ENCODE measurements at places on chromosomes 1 and 21. TPM values are rescaled to one million over a fixed set of nuclear protein-coding genes. Genes with fewer than 3 reads are reported as not detected.

CD1C gene
- total RNA-seq, result not detected

PAFAH2 gene
- 8.4 TPM for total RNA-seq

- DNase-seq, result no peak
These were observed 78.2 kb upstream of the F3 start for GRCh38 chr1:94619731-94620130.

DNA sequence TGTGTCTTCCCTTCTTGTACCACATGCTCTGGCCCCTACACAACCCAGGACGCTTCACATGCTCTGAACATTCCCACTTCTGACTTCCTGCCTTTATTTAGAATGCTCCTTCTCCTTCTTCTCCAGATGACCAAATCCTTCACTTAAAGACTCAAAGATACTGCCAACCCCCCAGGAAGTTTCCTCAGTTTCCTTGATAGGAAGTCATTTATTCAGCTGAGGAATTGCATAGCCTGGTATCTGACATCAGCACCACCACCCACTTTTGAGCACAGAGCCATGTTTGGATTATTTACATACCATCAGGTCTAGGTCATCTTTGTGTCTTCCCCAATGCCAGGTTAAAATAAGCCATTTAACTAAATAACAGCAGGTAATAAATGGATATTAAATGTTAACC is 42.4 kb downstream of the GFI1 start:
- DNase-seq, result no peak

DNA sequence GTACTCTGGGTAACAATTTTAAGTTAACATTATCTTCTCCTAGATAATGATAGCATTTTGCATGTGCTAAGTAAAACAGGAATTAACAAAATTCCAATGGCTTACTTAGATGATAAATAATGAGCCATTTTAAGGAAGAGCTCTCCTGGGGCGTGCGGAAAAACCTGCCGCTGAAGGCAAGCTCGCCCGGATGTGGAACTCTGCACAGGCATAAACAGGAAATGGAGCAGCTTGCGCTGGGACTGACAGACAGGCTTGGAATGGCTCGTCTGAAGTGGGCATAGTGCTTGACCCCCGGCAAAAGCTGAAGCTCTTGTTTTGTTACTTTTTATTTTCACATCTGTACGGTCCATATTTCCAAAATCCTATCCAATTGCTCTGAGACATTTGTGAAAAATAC is 169.2 kb downstream of the ZNF281 start:
- no peak for DNase-seq

BCAR3 gene
- 50.1 TPM for total RNA-seq

DNA sequence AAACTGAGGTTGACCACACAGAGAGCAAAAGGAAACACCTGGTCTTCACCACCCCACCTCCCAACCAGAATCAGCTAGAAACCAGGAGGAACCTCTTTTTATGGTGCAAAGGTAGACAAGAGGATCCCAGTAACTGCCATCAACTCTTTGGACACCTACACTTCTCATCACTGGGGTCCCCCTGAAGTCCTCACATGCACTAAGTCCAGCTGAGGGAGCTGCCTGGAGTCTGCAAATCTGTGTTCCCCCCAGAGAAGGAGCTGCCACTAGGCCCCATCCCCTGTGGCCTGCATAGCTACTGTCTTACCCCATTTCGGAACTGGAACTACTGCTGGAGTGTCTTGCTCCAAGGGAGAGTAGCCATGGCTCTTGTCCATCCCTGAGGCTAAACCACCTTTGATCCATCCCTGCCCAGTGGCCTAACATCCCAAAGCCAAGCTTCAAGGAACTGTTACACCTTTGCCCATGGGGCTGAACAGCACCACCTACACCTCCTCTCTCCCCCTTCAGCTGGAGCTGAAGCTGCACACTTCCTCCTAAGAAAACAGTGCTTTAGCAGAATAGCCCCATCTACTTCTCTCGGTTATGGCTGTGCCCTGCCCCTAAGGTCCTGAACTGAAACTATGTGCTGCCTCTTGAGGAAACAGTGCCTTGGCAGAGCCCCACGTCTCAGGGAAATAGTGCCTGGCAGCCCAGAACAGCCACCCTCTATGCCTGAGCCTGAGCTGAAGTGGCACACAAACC is 85.4 kb upstream of the CD53 start:
- no peak for DNase-seq

DNA sequence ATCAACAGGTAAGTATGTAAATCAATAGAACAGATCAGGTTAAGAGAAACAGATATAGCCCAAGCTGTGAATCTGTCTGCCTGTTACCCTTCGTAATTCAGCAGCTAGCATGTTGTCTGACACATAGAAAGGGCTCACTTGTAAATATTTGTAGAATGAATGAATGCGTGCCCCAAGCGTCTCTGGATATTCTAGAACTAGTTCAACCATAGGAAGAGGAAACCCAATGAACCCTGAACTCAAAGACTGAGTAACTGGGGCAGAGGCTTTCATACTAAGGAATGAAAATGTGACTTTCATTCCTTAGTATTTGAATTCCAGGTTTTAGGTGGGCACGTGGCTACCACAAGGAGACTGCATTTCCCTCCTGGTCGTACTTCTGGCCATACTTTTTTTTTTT is 60.1 kb upstream of the SMYD2 start:
- DNase-seq, result no peak

JAM2 gene
- total RNA-seq, result 1.5 TPM

DNA sequence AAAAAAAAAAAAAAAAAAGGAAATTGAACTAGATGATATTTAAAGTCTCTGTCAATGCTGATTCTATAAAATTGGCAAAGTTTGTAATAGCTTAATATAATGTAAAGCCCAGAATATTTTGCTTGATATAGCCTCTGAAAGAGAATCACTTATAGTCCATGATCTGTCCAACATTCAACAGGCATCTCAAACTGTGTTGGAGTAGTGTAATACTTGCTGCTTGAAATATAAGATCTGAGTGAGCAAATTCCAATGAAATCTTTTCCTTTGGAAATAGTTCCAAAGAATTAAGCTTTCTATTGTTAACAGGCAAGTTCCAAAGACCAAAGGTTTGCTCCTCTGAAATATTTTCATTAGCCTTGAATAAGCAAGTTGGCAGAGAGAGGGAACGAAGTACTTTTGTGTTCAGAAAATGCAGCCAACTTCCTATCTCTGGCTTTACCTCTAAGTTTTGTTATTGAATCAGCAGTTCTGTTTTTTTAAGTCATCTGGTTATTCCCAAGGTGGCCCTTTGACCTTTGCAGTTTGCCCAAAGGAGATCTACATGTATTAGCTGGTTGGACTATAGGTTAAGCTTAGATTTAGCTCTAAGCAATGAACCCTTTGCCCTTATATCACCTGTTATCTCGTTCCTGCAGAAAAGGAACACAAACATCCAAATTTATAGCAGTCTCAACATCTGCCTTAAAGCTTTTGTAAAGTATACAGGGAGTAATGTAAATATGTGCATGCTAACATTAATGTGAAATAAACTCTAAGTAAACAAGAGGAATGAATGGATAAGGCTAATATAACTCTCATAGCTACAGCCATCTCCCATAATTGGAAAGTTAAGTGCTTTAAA is 24.4 kb upstream of the CEP350 start:
- DNase-seq, result no peak

VPS13D gene
- 15.0 TPM for total RNA-seq

GRCh38 chr1:28172713-28173150 is 3.8 kb downstream of the PTAFR start:
- no peak for DNase-seq

GRCh38 chr1:188660572-188660971 is 1817.1 kb downstream of the BRINP3 start:
- no peak for DNase-seq

OR2L8 gene
- total RNA-seq, result not detected

DNA sequence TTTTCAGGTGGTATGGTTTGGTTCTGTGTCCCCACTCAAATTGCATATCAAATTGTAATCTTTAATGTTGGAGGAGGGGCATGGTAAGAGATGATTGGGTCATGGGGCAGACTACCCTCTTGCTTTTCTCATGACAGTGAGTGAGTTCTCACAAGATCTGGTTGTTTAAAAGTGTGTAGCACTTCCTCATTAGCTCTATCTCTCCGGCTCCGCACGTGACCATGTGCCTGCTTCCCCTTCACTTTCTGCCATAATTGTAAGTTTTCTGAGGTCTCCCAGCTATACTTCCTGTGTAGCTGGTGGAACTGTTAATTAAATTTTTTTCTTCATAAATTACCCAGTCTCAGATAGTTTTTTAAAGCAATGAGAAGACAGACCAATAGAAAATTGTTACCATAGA is 843.2 kb downstream of the AMY1C start:
- DNase-seq, result no peak

ATG4C gene
- total RNA-seq, result 16.0 TPM

PYHIN1 gene
- total RNA-seq, result not detected

DNA sequence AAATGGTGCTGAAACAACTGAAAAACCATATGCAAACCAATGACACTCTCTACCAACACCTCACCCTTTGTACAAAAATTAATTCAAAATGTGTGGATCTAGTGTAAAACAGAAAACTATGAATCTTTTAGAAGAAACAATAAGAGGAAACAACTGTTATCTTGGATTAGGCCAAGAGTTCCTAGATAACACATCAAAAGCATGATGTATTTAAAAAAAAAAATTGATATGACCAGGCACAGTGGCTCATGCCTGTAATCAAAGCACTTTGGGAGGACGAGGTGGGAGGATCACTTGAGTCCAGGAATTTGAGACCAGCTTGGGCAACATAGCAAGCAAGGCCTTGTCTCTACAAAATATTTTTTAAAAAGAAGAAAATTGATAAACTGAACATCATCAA is 79.0 kb downstream of the EIF4G3 start:
- DNase-seq, result no peak

DNA sequence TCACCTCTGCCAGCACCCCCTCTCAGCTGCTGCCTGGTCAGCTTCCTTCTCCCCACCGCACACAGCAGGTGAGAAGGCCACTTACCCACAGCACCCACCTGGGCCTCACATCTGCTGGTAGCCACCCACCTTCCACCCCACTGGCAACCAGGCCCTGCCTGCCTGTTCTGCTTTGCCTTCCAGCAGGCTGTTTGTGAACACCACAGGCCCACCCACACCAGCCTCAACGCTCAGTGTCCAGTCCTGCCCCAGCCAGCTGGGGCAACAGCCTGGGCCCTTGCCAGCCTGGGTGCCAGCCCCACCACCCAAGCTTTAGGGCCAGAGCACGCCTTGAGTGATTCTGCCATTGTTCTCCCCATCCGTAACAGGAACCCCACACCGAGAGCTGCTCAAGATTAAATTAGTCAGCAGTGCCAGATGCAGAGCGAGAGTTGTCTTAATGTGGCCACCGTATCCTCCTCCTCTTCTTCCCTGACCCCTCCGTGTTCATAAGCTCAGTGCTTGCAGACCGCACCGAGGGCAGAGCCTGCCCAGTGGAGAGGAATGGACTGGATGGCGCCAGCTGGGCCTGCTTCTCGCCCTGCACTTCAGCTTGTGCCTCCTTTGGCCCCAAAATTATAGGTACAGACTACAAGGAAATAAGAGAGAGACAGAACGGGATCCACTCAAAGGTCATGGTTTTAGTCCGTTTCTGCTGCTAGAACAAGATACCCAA is 120.3 kb upstream of the COL6A1 start:
- no peak for DNase-seq

DNA sequence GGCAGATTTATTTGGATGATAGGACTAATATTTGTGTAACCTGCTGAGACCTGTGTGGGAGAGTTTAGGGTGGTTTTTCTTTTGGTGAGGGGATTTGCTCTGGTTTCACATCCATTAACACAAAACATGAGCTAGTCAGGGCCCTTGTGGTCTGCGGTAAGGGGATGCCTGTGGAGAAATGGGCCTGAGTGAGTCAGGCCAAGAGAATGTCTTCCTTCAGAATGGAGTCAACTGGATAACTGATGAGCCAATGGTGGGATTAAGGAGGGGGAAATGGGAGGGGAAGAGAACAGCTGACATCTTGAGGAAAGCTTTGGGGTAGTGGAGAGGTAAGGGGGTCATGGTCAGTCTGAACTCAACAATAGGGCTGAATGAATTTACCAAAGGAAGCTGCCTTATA is 13.9 kb downstream of the WNT2B start:
- DNase-seq, result peak; percentile 93

NR5A2 gene
- 0.29 TPM for total RNA-seq

GRCh38 chr1:181128592-181129497 is 40.3 kb downstream of the IER5 start:
- no peak for DNase-seq

DNA sequence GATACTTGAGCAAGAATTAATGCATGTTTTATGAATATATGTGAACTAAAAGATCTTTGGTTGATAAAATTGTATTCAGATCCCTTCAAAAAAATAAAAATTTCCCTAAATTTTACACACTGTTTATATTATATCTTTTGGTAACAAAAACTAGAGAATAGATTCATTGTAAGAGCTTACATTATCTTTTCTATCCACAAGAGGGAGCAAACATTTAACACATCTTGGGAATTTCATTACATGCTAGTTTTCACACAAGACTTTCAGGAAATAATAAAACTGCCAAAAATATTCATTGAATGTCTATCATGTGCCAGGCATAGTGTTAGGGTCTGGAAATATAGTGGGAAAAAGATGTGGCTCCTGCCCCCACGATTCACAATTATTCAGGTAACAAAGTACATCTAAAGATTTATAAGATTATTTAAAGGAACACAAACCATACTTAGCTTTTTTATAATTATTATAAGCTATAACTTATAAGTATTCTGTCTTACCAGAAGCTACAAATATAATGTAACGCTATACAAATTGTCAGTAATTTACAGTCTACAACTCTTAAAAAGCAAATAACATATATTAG is 30.6 kb downstream of the FAF1 start:
- DNase-seq, result peak; percentile 43

GLRX2 gene
- total RNA-seq, result 27.8 TPM

KRTAP7-1 gene
- not detected for total RNA-seq

GRCh38 chr1:14080653-14081052 is 380.7 kb downstream of the PRDM2 start:
- DNase-seq, result no peak

OXCT2 gene
- 1.9 TPM for total RNA-seq

- no peak for DNase-seq
These were observed 22.1 kb upstream of the SMYD3 start for GRCh38 chr1:246528933-246529731.

GRCh38 chr1:201696217-201696761 is 132.7 kb upstream of the IPO9 start:
- peak; percentile 98 for DNase-seq

GRCh38 chr1:11923827-11924113 is 2.5 kb downstream of the KIAA2013 start:
- no peak for DNase-seq

SLAMF1 gene
- total RNA-seq, result 0.12 TPM

- DNase-seq, result no peak
These were observed 516.6 kb downstream of the SMYD3 start for GRCh38 chr1:245990315-245991022.

GRCh38 chr1:10701145-10701544 is 95.3 kb downstream of the CASZ1 start:
- DNase-seq, result no peak

MPL gene
- total RNA-seq, result not detected

- no peak for DNase-seq
These were observed 346.9 kb downstream of the PBX1 start for GRCh38 chr1:164905869-164906268.

DNA sequence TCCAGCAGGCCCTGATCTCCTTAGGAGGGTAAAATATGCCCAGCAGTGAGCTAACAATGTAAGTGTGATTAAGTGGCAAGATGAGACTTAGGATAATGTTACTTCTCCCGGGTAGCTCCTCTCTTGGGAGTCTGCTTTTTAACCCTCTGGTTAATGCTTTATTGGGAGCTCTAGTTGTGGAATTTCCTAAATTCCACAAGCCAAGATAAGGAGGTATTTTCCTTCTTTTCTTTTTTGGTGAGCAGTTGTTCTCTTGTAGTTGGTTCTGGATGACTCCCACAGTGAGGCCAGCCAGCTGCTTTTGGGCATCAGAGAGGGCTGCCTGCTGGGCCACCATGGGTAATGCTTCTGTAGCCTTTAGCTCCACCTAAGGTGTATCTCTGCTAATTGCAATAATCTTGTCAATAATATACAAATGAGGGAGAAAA is 19.3 kb downstream of the C1orf52 start:
- DNase-seq, result peak; percentile 30

Data from RPMI7951 (cell line).